Stimulated activated CD8-positive, alpha-beta memory T cell treated with anti-CD3 and anti-CD28 coated beads, Interleukin-4, amount 100 ng/mL, for 1 hour (primary cell): ENCODE measurements at places on chromosomes 3 and 15.

DNA sequence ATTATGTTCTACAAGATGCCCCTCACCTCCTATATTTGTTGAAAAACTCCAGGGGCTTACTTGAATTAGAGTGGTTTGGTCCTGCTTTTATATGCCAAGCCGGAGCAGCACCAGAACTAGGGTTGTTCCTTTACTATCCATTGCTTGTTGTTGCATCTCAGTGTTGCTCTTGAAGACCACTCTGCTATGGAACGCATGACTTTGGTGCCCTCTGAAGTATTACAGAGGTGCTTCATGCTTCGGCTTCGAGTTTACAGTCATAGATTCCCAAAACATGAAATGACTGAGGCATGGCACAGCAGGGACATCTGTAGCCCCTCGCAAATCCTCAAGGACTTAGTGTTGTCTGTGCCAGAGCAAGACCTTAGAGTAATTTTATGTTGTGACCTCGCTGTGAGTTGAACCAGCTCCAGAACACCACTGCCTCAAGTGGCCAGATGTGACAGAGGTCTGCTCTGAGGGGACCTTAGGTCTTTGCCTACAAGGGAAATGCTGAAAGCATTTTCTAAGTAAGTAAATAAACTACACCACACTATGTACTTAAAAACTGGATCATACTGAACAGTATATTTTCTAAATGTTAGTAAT is 67.2 kb upstream of the SIAH2 start:
- DNase-seq = no peak

DNA sequence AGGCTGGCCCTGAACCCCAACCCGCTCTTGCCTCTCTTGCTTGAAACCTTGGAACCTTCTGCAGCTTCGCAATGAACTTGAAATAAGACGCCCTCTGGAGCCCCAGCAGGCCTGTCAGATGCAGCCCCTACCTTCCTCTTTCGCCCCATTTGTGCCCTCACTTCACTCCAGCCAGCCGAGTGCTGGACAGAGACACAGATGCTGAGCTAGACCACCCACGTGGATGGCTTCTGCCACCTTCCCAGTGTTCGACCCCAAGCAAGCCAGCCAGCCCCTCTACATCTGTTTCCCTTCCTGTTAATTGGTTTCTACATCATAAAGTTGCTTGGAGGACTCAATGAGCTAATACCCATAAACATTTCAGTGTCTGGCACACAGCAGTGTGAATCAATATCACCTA is 23.8 kb upstream of the SNRPA1 start:
- DNase-seq = no peak

GRCh38 chr3:174417573-174417972 is 441.6 kb upstream of the NAALADL2 start:
- no peak for DNase-seq

GRCh38 chr3:193836918-193837317 is 243.9 kb downstream of the OPA1 start:
- DNase-seq = no peak

DNA sequence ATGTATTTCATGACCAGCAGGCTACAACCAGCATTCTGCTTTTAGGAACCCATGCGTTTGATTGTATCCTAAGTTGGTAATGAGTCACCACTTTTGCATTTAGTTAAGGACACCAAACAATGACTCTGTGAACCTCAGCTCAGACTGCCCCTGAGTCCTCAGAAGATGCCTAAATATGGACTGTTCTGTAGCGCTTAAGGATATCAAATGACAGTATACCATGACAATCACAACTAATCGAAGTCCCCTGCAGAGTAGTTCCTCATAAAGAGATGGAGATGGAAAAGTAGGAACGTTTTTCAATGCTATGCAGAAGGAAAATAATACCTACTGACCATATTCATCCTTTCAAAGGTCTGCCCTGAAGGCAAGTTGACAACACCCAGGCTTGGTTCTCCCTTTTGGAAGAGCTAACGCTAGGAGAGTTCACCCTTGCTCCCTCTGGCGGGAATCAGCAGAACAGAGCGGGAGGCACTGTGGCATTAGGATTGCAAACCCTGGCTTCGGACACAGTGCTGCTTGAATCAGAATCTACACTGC is 508.6 kb downstream of the FHIT start:
- DNase-seq = no peak

DNA sequence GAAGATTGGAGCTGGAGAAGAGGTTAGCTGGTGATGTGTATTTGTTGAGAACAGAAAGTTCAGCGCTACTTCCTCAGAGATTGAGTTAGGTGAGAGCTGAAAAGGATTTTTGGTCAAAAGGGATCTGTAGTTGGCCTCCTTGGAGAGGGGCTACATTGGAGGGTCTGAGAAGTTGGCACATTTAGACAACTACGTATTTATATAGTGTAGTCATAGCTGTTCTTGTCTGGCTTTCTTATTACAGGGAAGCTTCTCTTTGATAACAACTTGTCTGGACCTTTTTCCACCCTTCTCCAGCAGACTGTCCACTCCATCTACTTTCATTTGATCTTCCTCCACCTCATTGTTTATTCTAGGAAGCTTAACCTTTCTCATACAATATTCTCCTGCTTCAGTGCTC is 43.7 kb downstream of the KAT2B start:
- no peak for DNase-seq

GRCh38 chr15:80292079-80292478 is 40.1 kb upstream of the CTXND1 start:
- no peak for DNase-seq
